ENCODE measurements at places on chromosomes 2 and 18.

- DNase-seq, result no peak
Measured at GRCh38 chr2:99651930-99652670, 162.3 kb upstream of the REV1 start.

GRCh38 chr2:69422198-69422597 is 15.0 kb downstream of the NFU1 start:
- DNase-seq, result no peak

DNA sequence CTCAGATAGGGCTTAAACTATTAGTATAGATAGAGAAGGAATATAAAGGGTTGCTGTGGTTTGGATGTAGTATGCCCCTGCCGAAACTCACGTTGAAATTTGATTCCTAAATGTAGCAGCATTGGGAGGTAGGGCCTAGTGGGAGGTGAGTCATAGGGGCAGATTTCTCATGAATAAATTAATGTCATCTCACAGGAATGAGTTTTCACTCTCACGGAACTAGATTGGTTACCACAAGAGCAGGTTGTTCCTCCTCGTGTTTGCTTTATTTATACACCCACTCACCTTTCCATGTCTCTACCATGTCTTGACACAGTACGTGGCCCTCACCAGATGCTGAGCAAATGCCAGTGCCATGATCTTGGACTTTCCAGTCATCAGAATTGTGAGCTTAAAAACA is 218.2 kb downstream of the RBM43 start:
- DNase-seq, result no peak

DNA sequence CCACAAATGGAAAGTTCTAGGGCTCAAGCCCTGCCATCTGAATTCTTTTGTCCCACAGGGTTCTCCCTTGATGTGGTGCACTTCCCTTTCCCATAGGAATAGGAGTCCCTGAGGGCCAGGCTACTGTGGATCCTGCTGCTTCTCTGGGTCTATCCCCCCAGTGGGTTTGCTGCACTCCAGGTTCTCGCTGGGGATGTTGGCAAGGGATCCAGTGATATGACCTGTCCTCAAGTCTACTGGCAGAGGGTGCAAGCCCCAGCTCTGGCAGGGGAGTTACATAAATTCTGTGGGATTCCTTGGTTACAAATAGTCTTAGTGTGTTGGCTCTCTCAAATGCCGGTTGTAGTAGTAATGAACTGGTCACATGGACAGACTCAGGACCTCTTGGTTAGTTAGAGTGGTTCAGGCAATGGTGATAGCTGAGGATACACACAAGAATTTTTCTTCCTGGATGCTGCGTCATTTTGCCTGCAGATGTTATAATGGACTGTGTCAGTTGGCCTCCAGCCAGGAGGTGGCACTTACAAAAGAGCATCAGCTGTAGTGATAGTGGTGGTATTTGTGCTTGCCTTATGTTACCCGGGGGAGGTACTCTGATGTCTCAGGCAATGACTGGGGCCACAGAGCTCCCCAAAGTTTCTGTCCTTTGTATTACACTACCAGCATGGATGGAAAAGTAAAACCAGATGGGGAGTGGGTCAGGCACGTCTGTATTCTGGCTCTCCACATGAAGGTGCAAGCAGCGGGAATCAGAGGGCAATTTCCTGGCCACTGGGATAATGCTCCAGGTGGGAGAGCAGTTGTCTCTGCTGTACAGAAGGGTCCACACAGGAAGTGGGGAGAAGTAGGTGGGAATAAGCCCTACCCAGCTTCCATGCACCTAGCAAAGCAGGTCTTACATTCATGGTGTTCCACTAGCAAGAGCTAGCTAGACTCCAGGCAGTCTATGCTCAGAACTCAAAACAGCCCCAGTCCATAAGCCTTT is 267.9 kb downstream of the SOX11 start:
- no peak for DNase-seq

- DNase-seq, result no peak
Measured at GRCh38 chr2:174688079-174688478, 76.2 kb downstream of the CHRNA1 start.

GRCh38 chr2:8642366-8643068 is 39.3 kb upstream of the ID2 start:
- DNase-seq, result no peak

DNA sequence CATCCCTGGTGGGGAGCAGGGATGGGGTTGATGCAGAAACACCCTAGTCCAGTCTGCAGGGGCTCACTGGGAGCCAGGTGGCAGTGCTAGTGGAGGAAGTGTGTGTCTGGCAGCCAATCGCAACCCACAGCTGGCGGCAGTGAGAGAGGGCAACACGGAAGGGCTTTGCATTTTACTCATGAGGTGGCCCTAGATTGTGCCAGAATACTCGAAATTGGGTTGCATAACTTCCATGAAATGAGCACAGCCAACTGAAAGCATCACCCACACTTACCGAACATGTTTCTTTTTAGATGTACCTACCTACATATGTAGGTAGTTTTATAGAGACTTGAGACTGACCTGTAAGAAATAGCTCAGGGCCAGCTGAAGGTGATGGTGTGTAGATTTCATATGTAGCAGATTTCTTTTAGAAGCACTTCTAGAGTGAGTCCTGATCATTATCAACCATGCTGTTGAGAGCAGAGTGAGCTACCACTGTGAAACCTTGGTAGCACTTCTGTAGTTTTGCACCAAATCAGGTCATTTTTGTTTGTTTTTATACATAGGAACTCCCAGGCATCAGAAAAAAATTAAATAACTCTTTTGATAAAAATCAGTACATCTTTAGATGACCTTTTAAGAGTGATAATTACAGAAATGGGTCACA is 13.0 kb downstream of the IL18R1 start:
- no peak for DNase-seq

GRCh38 chr2:105384216-105384615 is 14.6 kb downstream of the FHL2 start:
- DNase-seq, result no peak

DNA sequence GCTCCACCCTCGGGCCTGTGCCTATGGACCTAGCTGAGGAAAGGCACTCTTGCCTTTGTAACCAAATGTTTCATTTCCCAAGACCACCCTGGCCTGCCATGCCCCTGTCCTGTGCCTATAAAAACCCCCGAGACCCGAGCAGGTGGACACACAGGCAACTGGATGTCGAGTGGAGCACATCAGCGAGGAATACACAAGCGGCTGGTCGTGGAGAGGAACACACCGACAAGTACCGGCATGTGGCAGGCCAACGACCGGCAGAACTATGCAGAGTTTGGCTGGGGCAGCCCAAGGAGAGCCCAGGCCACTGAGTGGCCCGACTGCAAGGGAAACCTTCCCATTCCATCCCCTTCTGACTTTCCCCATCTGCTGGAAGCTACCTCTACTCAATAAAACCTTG is 1963.8 kb upstream of the CELF4 start:
- no peak for DNase-seq

DNA sequence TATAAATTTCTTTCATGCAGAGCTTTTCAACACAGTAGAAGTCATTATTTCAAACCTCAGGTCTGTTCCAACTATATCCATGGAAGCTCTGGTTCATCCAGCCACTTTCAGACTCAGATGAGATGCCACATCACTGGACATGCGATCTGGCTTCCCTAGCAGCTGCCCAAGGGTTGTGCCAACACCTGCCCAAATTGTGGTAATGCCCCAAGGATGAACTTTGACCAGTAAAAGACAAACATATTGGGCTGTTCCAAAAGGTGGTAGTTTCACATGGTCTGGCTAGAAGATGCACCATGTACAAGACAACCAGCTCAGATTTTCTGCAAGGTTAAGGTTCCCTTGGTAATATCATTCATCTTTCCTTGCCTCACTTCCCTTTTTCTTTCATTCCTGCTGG is 101.9 kb downstream of the THADA start:
- DNase-seq, result no peak

DNA sequence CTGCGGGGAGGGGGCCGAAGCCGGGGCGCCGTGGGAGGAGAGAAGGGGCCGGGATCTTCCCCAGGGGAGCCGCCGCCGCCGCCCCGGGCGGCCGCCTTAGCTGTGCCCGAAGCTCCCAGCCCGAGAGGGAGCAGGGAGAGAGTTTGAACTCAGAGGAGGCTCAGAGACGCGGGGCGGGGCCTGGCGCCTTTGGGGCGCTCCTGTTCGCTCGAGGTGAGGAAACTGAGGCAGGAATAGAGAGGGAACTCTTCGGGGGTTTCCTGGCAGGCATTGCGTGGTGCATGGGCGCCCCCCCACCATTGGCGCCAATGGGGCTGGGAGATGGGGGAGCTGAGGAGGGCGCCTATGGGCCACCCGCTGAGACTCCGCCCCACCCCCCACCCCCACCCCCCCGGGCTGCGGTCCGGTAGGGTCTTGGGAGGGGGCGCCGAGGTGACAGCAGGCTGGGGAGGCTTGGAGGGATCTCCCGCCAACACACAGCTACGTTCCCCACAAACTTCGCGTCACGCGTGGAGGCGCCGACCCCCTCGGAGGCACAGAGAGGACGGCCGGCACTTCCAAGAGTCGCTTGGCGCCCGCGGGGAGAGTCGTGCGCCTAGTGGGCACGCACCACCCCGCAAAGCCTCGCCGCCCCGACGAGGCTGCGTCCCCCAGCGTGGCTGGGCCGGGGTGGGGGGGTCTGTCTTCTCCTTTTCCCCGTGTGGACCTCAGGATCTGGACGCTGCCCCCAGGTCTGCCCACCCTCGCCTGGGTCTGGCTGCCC is 680 bp downstream of the CTDSP1 start:
- no peak for DNase-seq

DNA sequence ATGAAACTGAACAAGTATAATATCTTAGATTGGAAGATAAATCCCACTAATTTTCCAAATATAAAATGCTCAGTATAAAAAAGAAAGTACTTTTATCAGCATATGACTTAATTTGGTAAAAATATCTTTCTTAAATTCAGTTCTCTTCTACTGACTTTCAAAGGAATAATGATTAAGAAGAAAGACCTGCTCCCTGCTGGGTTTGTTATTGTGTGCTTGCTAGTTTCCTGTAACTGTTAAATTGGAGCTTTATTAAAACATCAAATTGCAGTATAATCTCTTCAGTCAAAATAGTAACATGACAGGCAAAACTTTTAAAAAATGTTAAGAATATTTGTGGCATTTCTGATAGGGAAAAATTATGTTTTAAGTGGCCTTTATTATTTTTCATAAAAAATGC is 1317.4 kb upstream of the CDH2 start:
- DNase-seq, result no peak

DNA sequence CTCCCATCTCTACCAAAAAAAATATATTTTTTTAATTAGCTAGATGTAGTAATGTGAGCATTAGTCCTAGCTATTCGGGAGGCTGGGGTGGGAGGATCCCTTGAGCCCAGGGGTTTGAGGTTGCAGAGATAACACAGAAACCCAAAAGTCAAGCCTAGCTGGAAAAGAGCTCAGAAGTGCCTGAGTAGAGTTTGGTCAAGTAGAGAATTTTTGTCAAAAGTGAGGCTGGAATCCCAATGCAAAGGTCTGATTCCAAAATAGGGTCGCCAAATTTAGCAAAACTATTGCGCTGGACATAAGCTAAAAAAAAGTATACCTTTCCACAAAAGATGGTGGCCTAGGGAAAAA is 15.5 kb upstream of the MSH6 start:
- DNase-seq, result no peak

- no peak for DNase-seq
Measured at GRCh38 chr2:67571785-67572718, 174.9 kb downstream of the ETAA1 start.

- no peak for DNase-seq
Measured at GRCh38 chr2:119252186-119253113, 28.8 kb downstream of the STEAP3 start.

DNA sequence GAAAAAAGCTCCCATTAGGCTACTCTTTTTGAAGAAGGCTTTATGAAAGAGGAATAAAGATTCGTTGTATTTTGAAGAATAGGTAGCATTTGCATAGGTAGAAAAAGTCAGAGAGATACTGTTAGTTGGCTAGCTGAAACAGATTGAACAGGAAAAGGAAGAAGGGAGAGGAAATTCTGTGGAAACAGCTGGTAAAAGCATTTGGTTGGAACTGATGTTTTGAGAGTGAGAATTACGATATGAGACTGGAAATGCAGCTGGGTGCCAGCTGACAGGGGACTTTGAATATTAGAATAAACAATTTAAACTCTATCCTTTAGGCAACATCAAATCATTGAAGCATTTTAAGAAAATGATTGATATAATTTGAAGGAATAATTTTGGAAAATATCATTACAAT is 96.7 kb upstream of the CNTNAP5 start:
- no peak for DNase-seq

- DNase-seq, result no peak
Measured at GRCh38 chr2:201887773-201888425, 81.6 kb downstream of the CDK15 start.

- no peak for DNase-seq
Measured at GRCh38 chr2:44119878-44120277, 48.8 kb upstream of the PPM1B start.

DNA sequence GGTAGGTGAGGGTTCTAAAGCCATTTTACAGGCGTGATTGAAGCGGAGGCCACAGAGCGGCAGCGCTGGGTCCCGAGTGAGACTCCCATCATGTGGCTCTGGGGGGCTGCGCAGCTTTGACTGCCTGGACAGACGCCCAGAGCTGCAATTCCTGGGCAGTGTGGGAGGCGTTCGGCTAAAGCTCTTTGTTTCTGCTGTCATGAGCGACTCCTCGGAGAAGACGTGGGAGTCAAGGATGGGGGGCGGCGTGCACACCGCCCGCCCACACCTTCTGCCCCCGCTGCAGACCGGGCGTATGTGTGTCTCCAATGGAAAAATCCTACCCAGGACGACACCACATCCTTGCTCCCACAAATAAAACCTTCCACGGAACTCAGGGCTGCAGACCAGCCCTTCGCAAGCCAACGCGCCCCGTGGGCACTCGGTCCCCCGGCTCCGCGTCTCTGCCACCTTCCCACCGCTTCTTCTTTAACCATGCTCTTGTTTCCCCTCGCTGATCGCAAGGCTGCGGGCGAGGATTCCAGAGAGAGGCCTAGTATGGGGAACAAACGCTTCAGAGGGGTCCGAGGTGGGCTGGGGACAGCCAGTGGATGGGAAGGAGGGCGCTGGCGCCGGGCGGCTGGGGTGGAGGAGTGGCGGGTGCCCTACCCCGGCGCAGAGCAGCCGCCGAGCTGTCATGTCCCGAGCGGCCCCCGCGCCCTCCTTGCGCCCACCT is 680 bp upstream of the LBH start:
- no peak for DNase-seq

- no peak for DNase-seq
Measured at GRCh38 chr2:203431391-203432185, 103.4 kb downstream of the ABI2 start.

GRCh38 chr2:135163306-135163705 is 111.2 kb downstream of the RAB3GAP1 start:
- DNase-seq, result no peak

DNA sequence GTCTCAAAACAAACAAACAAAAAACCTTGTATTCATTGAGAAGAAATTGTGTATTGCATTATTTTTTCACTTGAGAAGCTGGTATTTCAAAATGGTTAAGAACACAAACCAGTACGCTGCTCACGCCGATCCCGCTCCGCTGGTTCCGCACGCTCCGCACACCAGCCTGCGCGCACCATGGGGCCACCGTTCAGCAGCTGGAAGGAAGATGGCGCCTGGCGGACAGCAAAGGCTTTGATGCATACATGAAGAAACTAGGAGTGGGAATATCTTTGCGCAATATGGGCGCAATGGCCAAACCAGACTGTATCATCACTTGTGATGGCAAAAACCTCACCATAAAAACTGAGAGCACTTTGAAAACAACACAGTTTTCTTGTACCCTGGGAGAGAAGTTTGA is 75.7 kb downstream of the RBM43 start:
- no peak for DNase-seq

GRCh38 chr2:164561991-164562390 is 59.3 kb downstream of the GRB14 start:
- no peak for DNase-seq
